ENCODE measurements at places on chromosomes 3 and 15.

DNA sequence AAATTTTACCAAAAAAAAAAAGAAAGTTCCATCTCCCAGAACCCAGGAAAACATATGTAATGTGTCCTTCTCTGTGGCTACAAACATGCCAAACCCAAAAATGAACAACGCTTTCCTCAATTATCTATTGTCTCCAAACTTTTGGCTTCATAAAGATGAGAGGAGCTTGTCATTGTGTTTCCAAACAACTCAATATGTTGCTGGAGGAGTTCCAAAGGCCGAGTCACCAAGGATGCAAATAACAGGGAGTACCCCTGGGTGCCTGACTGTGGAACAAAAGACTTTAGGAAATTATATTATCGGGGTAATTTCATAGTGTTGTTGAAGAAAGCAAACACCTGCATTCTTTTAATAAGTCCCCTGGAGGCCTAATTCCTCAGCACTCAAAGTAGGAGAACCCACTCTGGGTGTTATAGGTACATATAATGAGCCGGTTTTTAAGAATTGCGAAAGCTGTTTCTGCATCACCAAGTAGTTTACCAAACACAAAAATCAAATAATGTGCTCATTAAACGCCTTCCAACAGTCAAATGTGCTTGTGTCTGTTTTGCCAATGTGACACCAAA is 206.3 kb upstream of the PRICKLE2 start:
- DNase-seq: no peak

- no peak for DNase-seq
Measured at GRCh38 chr3:50333744-50334328, 5.8 kb upstream of the TUSC2 start.

DNA sequence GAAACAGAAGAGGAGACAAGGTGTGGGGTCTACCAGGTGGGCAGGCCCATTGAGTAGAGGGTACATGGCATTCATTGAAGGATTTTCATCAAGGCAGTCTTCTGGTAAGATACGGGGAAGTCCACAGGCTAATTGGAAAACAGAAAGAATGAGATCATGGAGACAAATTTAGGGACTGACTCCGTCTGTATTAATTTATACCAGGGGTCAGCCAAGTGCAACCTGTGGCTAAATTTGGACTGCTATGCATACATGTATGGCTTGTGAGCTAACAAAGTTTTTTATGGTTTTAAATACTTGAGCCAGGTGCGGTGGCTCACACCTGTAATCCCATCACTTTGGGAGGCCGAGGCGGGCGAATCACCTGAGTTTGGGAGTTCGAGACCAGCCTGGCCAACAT is 21.1 kb upstream of the SNRPN start:
- no peak for DNase-seq

DNA sequence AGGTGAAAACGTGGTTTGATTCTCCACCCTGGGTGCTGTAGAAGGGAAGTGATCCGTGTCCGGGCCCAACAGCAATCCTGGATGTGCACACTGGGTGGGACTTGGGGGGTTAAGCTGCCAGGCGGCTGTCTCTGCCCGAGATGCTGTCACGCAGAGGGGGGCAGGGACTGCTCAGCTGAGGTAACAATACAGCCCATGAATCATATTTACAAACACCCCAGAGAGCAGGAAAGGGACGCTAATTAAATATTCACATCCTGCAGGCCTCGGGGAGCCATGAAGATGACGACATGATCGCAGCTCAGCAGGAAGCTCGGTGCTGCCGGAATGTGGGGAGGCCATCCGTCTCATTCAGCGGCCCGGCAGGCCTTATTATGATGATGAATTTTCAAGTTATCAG is 17.9 kb upstream of the CRABP1 start:
- peak; percentile 84 for DNase-seq

DNA sequence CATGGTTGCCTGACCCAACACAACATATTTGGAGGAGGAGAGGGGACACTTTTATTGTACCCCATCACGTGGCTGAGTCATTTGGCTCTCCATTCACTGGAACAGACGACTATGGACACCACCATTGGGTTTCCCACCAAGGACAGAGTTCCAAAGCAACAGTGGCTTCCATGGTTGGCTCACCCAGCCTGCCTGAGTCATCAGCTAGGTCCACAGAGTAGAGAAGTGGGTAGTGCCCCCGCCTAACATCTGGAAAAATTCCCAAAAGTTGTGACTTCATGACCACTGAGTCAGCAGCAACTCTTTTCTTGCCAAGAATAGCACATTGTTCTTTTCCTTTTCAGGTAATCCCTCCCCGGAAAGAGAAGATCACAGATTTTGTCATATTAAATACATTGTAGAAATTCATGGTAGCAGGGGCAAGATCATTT is 3.0 kb upstream of the PPP1R2 start:
- DNase-seq: peak; percentile 89

DNA sequence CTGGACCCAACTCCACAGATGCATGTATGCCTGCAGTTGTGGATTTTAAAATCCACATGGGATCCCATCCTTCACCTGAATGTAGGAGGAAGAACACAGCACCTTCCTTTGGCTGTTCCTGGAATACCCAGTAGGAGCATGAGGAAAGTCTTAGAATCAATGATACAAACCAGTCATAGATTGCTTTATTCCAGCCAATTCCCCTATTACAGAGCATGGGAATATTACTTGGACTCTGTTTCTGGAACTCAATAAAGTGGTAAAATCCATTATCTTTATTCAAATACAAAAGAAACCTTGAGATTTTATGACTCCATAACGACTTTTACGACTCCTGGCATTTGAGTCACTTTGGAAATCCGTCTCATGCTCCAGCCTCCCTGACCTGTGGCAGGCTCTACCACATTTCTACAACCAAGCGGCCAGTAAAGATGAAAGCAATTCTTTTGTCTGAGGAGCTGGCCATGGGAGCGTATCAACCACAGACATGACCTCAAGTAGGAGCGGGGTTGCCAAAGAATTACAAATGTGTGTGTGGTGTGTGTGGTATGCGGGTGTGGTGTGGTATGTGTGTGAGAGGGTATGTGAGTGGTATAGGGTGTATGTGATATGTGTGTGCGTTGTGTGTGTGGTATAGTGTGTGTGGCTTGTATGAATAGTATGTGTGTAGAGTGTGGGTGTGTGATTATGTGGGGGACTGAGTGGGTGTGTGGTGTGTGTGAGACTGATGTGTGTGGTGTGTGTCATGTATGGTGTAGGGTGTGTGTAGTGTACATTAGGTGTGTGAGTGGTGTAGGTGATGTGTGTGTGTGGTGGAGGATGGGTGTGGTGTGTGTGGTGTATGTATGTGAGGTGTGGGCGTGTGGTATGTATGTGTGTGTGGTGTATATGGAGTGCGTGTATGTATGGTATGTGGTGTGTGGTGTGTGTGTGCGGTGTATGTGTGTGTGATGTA is 40.0 kb downstream of the ARRDC4 start:
- peak; percentile 93 for DNase-seq

DNA sequence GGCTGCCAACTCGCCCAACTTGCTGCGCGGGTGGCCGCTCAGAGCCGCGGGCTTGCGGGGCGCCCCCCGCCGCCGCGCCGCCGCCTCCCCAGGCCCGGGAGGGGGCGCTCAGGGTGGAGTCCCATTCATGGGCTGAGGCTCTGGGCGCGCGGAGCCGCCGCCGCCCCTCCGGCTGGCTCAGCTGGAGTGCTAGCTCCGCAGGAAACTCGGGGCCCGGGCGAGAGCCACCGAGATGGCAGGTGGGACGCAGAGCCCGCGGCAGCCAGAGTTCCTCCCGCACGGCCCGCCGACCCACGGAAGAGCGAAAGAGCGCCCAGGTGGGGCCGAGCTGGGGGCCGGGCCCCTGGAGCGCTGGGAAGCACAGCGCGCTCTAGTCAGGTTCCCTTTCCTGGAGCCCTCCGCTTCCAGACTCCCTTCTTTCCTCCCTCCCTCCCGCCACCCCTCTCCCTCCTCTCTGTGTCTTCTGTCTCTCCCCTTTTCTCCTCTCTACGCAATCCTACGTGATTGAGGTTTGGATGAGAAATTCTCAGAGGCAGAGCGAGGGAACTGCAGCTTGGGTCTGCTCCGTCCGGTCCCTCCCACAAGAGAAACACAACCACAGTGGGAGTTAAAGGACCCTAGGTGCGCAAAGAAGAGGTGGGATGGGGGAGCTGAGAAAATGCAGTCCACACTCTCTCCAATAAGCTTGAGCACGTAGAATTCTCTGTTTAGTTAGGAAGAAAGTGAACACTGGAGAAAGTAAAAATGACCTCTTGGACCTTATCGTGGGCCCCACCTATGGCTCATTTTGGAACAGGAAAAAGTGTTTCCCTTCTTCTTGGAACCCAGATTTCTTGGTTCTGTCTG is 317.3 kb downstream of the FGF12 start:
- DNase-seq: peak; percentile 80

- DNase-seq: no peak
Measured at GRCh38 chr3:133280586-133280985, 119.3 kb upstream of the BFSP2 start.

DNA sequence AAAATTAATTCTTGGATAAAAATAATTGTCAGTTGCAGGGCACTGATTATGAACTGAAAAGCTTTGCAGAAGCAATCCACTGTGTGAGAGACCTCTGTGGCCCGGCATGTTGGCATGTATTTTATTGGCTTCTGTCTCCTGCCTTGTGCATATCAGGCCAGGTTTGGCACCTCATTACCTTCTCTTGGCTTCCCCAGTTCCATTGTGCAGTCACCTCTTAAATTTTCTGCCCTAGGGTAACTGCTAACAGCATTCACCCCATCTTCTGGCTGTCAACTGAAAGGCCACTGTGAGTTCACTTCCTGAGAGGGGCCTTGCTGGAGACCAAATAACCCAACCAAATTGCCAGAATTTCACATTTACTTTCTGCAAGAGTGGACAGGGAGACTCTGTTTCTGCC is 92.7 kb upstream of the RARB start:
- no peak for DNase-seq

- no peak for DNase-seq
Measured at GRCh38 chr3:58134468-58134867, 76.3 kb downstream of the DNASE1L3 start.

DNA sequence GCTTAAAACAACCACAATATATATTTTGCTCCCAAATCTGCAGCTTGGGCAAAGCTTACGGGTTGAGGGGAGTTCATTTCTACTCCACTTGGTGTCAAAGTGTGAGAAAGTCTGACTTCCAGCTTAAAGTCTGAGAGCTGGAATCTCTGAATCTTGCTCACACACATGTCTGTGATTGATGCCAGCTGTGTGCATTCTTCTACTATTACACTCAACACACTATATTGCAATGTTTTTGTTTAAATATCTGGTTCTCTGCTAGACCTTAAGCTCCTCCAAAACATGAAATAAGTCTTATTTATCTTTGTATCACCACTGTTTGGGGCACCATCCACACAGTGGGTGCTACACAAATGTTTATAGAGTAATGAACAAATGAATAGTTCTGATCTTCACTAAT is 36.7 kb upstream of the SECISBP2L start:
- no peak for DNase-seq

DNA sequence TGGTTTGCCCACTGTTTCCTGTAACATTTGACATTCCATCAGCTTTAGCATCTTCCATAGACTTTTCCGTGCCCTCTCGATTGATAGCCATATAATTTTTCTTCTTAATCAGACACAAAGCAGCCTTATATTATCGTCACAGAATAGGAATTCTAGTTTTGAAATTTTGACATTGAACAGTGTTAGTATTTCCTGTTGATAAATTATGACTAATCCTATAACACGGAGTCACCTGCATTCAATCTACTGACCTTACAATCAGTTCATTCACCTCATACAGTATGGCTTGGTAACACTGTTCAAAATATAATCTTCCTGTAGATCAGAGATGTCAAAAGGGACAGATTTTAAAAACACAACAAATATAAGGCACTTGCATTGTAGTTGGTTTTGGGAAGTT is 423.7 kb downstream of the C3orf38 start:
- DNase-seq: no peak

DNA sequence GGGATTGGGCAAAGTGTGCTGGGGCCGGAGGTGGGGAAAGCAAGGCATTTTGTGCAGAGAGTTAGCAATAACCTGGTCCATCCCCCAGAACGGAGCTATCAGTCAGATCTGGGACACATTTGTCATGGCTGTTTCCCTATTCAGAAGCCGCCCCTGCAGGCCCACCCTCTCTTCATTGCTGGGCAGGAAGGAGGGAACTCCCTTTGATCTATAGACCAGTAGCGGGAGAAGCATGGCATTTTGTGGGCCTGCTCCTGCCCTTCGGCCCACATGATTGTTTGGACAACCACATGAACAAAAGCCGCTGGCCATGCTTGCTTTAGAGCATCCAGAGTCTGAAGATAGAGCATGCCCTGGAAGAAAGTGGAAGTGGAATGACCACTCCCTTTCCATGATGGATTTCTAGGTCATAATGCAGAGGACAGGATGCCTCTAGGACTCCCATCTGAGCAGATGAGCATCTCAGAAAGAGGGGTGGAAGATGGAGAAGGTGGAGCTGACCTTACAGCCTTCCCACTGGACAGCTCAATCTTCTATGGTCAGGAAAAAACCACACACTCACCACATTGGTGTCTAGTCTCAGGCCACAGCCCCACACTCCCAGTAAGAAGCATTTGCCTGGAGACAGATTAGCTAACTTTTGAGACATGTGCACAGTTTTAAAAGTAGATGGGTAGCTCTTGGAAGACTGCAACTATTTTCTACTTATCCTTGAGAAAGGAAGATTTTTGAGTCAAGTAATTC is 11.9 kb upstream of the LRTM1 start:
- DNase-seq: peak; percentile 23

GRCh38 chr3:43618142-43618541 is 3.7 kb downstream of the ANO10 start:
- DNase-seq: peak; percentile 34

GRCh38 chr3:45249391-45249790 is 23.3 kb upstream of the TMEM158 start:
- DNase-seq: no peak

- no peak for DNase-seq
Measured at GRCh38 chr15:36584511-36584910, 5.1 kb downstream of the CDIN1 start.

DNA sequence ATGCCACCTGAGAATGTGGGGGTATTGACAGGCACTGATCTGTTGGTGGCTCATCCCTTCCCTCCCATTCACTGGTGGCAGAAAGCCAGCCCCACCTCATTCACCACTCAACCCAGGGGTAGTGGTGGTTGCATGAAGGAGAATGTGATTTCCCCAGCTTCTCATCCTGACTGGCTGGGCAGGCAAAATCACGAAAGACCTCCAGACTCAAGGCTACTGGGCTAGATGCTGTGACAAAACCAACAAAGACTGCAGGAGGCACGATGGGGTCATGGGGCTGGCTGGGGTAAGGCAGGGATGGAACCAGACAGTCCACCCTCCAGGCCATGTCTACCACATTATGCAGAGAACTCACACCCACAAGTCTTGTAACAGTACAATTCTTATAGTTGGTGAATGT is 33.9 kb downstream of the FSTL1 start:
- DNase-seq: no peak

- no peak for DNase-seq
Measured at GRCh38 chr3:127250032-127250431, 37.8 kb downstream of the PRR20G start.

DNA sequence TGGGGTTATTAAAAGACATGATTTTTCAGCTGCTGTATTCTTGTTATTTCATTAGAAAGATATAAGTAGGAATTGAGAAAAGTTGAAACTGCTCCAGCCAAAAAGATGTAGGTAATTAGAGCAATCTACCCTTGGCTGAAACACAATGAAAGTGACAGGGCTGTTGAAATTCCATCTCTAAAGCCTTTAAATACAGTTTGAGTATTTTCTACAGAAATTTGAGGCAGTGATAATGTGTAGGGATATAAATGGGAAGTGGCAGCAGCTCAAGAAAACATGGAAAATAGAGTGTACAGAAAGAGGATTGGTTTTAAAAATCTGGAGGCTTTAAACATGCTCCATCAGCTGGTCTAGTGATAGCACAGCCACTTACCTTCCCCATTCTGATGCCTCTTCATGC is 22.8 kb upstream of the UNC13C start:
- DNase-seq: no peak

- DNase-seq: peak; percentile 76
Measured at GRCh38 chr3:161420746-161421145, 49.4 kb upstream of the SPTSSB start.

All from astrocyte of the hippocampus (primary cell).